ENCODE measurements at places on chromosomes 1 and 21.

DNA sequence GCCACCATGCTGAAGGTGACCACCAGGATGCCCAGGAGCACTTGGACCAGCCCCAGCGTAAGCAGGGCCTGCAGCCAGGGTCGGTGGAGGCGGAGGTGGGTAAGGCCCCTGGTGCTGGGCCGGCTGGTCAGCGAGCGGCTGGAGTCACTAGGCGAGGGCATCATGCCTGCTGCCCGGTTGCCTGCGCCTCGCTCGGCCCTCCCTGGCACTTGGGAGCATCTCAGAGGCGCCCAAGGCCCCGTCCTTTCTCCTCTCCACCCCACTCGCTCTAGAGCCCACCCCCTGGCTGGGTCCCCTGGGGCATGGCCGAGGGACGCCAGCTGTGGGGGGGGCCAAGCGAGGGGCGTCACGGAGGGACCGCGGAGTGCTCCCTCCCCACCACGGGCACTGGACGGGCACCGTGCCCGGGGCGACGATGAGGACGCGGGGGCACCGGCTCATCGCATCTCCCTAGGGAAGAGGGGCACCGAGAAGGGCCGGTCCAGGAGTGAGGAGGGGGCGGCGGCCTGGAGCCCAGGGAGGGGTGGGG is 505 bp downstream of the ENTREP3 start:
- DNase-seq: no peak

DNA sequence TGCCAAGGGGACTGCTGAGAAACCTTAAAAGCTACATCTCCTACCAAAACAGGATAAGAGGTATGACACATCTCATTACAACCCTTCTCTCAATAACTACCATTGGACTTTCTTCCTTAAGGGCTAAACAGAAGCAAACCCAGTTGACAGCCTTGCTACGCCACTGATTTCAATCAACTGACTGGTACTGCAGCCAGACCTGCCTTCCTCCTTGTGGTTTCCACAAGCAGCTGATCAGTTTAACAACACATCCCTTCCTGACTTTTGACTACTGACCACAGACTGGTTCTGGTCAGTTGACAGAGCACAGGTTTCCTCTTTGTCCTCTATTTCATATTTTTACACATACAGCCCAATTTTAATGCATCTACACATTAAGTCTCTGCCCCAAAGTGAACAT is 108.8 kb downstream of the ADAMTS1 start:
- no peak for DNase-seq

GRCh38 chr1:25614501-25615171 is 2.0 kb upstream of the MAN1C1 start:
- no peak for DNase-seq

DNA sequence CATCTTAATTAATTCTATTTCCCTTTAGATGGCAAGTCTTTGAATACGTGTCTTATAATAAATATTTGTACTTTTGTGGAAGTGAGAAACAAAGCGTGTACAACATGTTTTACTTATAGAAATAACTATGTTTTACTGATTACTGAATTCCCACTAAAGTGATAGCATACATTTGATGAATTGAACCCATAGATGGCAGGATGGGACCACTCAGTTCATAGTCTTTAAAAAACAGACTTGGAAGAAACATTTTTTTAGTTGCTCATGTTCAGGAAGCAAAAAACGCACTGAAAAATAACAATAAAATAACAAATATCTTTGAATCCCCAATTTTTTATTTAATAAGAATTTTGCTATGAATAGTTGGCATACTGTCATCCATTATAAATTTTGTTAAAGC is 507.1 kb upstream of the ZRANB2 start:
- no peak for DNase-seq

DNA sequence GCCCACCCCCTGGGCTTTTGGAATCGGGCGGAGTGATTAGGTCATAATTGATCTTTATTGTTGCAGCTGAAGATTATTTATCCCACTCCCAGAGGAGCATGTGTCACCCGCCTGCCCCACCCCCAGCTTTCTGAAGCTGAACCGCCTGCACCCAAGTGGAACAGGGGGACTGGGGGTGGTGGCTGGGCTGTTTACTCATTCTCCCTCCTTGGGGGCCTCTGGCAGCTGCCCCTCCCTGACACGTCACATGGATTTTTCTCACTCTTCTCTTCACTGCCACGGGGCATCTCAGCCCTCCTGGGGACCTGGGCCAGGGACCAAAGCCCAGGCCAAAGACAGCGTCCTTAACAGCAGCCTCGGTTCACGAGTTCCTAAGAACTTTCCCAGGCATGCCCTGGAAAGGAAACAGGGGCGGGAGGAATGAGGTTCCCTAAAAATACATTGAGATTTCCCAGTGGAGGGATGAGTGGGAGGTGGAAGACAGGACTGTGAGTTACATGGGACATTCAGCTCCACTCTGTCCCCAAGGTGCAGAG is 31.6 kb upstream of the SOX13 start:
- DNase-seq: no peak

GRCh38 chr1:170544624-170545023 is 12.7 kb downstream of the GORAB start:
- no peak for DNase-seq

GRCh38 chr1:201348211-201348566 is 29.3 kb downstream of the TNNT2 start:
- DNase-seq: no peak

GRCh38 chr21:40179166-40179565 is 311.9 kb downstream of the PCP4 start:
- no peak for DNase-seq

GRCh38 chr1:117838911-117839310 is 90.5 kb downstream of the GDAP2 start:
- DNase-seq: no peak

- DNase-seq: no peak
Observed at GRCh38 chr1:10380594-10381275, 18.1 kb upstream of the PGD start.

- no peak for DNase-seq
Observed at GRCh38 chr1:225580238-225581099, 72.5 kb downstream of the ENAH start.

All from stimulated activated CD8-positive, alpha-beta memory T cell treated with anti-CD3 and anti-CD28 coated beads, Interleukin-15, amount 100 ng/mL, for 4 hours (primary cell).